Stimulated activated CD4-positive, alpha-beta T cell treated with anti-CD3 and anti-CD28 coated beads, TNF-alpha, amount 100 ng/mL, for 1 hour (primary cell): ENCODE measurements at places on chromosomes 5 and 9.

DNA sequence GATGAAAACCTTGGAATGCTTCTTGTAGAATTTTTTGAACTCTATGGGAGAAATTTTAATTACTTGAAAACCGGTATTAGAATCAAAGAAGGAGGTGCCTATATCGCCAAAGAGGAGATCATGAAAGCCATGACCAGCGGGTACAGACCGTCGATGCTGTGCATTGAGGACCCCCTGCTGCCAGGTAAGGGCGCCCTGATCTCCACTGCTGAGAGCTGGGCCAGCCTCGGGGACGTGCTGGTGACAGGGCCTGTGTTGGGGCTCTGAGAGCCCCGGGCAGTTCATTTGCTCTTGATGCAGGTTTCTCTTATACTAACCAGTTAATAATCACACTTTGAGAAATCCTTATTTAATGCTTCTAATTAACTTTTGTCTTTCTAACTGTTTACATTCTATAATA lies 33.0 kb downstream of the TENT4A start:
- DNase-seq: no peak

DNA sequence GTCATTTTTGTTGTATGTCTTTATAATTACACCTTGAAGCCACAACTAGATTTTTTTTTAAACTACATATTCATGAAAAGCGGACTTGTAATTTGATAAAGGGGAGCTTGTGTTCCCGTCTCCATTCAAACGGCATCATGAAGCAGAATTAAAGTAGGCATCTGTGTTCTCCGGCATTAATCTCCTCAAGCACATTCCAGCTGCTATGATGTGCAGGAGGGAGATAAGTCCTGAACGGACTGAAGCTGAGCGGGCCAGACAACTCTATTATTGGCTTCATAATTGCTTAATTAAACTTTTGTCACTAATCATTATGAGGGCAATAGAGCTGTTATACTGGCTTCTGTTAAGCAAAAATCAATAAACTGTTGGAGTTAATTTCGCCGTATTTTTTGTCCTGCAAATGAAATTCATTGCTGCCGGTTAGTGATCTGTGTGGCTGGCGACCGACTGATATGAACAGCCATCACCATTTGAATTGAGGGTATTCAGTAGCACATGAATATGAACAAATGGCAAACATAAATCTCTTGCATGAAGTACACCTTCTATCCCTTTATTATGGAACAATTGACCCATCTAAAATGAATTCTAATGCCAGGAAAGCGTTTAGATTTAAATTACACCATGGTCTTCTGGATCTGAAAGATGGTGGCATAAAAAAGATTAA lies 408.8 kb upstream of the IRX1 start:
- DNase-seq: no peak

GRCh38 chr5:17183831-17184230 lies 33.6 kb upstream of the BASP1 start:
- DNase-seq: no peak

DNA sequence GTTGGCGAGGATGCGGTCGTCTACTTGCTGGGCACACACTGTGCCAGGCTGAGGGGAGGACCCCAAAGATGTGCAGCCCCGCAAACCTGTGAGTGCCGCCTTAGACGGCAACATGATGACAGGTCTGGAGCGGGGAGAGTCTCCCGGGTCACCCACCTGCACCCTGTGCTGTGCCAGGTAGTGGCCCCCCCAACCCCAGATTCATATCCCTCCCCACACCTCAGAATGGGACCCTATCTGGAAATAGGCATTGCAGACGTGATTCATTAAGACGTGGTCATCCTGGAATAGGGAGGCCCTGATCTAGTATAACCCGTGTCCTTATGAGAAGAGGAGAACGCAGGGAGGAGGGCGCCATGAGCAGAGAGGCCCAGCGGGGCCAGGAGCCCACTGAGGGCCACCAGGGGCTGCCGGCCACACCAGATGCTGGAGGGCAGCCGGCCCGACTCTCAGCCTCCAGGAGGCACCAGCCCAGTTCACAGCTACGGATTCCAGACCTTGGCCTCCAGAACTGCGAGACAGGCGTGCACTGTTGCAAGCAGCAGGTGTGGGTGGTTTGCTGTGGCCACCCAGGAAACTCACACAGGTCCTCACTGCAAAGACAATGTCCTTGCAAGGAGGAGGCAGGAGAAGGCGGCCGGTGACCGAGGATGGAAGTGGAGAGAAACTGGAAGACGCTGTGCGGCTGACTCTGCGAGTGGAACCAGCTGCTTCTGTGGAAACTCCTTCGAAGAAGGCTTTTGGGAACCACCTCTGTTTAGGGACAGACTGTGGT lies 131.9 kb upstream of the LPCAT1 start:
- no peak for DNase-seq

DNA sequence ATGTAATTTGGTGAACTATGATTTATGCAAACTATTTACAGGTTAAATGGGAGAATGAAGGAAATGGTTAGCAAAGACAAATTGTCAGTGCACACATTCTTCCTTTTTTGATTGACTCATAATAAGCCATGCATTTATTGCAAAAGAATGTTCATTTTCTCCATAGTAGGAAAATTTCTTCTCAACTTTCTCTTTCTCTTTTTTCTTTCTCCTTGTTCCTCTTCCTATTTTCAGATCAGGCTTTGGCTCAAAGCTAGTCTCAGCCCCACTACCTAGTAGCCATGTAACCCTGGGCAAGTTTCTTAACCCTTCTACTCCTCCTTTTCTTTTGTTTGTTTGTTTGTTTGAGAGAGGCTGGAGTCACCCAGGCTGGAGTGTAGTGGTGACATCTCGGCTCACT lies 156.6 kb downstream of the PIK3R1 start:
- DNase-seq: no peak

DNA sequence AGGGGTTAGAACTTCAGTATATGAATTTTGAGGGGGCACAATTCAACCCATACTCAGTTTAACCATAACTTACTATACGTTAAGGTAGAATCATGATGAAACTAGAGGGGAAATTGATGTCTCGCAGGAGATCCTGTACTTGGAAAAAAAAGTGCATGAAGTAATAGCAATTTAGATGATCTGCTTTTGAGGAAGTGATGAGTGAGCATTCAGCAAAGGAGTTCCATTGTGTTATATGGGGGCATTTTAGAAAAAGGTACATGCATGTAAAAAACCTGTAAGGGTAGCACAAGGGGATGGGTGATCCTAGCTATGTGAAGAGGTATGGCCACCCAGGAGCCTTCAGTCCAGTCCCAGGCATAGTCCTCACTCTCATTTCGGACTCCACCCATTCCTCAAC lies 14.8 kb upstream of the TMC1 start:
- DNase-seq: no peak

- no peak for DNase-seq
These were observed 11.9 kb upstream of the C5orf46 start for GRCh38 chr5:147918101-147918685.

DNA sequence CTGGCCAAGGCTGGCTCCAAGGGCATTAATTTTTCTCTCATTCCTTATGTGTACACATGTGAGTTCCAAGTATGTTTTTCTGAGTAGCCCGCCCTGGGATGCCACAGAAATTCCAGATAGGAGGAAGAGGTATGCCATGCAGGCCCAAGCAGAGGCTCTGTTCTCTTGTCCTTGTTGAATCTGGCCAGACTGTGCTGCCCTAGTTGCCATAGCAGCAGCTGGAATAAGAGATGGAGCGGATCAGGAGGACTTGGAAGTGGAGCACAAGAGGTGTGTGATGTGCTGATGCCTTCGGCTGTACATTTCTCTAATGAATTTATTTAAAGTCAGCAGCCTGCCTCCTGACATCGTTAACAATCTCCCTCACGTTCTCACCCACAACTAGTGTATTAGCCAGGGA lies 235.6 kb upstream of the RPS23 start:
- no peak for DNase-seq

GRCh38 chr5:101535626-101536025 lies 632.5 kb upstream of the ST8SIA4 start:
- no peak for DNase-seq

- DNase-seq: no peak
These were observed 129.8 kb downstream of the NXNL2 start for GRCh38 chr9:88664773-88665172.

DNA sequence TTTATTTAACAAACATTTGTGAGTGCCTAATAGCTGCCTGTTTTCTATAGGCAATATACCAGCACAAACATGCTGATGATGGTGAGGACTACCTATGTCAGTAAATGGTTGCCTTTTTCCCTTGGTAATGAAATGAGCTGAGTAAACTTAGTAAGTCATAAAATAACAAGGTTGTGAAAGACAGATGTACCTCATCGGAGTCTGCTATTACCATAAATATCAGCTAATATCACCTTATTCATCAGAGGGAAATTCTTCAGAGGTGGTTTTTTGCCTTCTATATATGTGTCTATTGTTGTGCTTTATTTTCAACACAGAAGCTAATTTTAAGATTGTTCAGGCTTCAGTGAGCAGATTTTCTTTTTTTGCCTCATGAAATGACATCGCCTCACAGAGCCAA lies 1040.5 kb downstream of the DTWD2 start:
- no peak for DNase-seq

DNA sequence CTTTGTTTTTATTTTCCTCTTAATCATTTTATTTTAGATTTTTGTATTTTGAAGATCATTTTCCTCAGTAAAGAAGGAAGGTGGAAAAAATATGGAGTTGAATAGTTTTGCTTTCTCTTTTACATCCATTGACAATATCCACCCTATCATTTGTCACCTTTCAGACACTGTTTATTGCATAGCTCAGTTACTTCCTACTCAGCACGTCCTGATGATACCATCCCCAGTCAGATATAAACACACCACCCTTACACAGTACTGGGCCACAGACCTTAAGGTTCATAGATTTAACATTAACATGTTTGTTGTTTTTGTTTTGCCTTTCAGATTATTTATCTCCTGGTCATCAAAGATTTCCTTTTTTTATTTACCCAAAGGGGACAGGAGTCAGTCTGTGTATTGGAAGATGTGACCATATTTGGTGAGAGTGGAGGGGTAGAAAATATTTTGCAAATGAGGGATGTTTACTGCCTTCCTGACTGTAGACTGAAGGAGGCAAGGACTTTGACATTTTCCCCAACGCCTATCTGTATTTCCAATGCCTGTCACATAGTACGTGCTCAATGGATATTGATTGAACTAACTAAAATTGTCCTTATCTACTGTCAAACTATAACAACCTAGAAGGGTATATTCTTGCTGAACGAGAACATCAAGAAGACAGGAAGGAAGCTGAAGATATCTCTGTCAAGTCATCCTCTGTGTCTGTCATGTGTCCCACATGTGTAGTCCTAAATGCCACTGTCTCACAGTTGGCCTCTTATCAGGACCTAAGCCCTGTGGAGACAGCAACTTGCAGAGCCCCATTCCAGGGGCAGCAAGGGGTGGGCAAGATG lies 15.6 kb downstream of the STX17 start:
- no peak for DNase-seq

DNA sequence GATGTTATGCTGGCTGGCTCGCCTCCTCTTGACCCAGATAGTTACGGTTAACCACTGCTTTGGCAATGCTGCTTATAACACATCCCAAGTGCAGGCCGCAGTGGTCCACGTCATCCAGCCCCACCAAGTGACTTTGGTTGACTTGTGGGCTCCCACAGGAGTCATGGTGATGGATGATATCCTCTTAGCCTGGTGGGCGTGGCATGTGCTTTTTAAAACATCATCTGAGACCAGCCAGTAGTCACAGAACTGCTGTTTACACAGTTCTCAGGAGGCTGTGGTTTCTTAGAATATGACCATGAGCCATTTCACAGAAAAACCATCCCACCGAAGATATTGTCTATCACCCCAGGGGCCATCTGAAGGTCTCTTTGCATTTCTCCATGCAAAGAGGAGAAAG lies 216.9 kb downstream of the SH3GL2 start:
- no peak for DNase-seq

DNA sequence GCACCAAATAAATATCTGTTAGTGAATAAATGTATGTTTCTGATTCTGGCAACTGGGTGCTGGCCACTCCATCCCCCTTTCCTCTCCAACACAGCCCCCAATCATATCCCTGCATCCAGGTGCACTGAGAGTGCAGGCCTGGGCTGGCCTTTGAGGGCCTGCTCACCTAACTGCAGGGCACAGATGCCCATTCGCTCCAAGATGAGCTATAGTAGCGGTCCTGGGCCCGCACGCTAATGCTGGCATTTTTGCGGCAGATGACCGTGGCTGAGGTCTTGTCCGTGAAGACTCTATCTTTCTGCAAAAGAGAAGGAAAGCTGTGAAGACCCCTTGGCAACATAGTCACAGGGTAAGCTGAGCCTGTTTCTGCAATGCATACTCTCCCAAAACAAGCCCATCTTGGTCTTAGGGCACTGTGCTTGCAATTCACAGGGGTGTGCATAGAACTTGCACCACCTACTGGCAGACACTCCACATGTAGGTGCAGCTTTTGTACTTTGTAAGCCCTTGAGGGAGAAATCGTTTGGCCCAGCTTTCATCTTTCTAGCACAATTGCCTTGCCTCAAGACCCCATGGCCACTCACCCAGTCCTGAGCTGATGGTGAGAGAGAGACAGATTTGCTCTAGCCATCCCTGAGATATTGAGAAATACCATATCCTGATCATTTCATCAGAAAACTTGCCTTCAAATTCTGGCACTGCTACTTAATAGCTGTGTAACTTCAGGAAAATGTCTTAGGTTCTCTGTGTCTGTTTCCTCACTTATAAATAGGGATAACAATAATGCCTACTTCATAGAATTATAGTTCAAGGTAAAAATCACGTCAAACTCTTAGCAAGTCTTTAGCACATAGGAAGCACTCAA lies 13.5 kb downstream of the IL12B start:
- DNase-seq: no peak
